GM12865 (cell line): ENCODE measurements at places on chromosomes 3 and 15.

DNA sequence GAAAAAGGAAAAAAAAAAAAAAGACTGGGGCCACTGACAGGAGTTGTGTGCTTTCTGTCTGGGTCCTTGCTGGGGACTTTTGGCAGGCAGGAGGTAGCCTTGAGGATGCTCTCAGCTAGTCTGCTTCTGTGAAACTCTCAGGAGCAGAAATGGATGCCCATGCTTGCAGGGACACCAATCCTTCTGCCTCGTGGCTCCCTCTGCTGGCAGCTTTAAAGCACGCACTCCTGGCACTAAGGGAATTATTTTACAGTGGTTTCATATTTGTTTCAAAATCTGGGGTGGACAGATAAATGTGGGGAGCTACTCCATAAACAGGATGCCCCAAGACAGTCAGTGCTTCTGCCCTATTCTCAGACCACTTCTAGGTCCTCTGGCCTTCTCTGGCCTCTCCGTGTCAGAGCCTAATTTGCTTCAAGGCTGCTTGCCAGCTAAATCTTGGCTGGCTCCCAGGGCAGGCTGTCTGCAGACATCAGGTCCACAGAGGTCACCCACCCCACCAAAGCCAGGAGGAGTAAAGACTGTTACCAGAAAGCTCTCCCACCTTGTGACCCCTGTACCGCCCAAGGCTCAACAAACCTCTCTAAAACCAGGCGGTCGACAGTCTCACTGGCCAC, 17.1 kb downstream of the TRAIP start:
- DNase-seq = peak; percentile 87

DNA sequence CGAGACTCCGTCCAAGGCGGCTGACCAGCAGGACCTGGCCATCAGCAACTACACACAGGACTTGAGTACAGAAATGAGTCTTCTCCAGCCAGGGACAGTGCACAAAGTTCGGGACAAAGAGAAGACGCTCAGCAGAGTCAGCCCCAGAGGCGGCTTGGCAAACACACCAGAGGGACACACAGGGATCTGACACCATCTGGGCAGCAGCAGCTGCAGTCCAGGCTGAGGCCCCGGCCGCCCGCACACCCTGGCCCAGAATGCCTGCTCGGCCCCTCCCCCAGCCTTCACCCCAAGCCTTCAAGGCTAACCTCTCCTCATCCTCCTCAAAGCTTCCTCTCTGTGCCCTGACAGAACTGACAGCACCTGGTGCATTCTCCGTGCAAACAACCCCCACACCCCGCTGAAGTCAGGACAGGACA, 61.1 kb downstream of the XXYLT1 start:
- no peak for DNase-seq

DNA sequence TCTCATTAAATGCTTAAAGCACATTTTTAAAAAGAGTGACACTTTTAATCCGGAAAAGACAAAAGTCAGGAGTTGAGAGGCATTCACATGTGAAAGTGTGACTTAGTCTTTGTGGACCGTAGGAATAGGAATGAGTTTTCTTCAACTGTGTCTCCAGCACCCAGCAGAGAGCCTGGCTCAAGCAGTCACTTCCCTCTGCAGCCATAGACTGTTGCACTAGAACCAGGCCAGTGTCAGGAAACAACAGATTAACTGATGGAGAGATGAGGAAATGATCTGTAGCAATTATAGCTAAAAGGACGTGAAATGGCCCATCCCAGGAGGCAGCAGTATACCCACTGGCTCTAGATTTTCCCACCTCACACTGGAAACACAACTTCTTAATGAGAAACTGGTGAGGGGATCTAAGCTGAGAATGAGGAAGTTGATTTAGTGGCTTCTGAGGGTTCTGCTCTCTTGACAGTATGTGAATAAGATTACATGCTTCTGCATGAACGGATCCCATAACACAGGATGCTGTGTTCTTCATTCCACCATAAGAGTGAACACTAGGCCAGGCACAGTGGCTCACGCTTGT, 19.8 kb downstream of the CFAP92 start:
- DNase-seq = no peak

DNA sequence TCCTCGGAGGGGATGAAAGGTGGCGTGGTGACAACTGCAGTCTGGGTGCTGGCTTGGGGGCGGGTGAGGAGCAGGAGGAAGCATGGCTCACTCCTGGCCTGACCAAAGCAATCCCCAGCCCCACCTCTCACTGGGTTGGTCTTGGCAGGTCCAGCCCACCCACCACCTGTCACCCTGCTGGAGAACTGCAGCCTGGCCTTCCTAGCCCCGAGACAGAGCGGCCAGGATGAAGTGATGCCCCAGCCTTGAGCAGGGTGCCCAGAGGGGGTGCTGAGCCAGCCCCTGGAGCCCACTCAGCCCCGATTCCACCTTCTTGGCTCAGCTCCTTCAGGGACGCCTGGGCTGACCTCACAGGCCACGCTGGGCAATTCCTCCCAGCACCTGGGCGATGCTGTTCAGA, 89.9 kb downstream of the IQSEC1 start:
- no peak for DNase-seq

- no peak for DNase-seq
Observed at GRCh38 chr3:105513886-105514285, 147.2 kb downstream of the ALCAM start.

DNA sequence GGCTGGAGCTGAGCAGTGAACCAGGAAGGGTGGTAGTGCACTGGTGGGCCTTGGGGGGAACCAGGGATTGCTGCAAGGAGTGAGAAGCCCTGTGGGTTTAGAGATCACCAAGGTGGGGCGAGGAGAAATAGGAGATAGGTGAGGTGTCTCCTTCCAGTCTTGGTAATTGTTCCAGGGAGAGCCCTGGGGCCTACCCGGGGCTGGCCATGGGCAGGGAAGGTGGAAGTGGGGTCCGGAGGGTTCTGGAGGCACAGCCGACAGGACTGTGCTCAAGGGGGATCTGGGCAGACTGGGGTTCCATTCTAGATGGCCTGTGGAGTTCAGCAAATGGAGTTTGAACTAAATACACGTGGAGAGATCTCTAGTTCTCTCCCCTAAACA, 4.5 kb downstream of the CHST13 start:
- no peak for DNase-seq

DNA sequence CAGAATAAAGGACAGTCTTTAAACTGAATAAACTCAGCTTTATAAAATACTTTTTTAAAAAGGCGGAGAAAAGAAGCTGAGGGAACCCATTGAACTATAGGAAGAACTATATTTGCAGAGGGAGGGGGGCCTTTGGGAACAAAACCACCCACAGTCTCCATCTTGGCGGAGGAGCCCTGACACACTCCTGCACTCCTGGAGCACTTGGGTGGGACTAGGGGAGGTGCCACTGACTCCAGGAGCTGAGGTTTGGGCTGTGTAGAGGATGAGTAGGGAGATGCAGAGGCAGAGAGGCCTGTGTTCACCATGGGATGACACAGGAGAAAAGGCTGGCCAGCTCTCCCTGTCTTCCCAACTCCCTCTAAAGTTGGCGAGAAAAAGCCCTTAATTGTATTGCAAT, 35.8 kb downstream of the IFT122 start:
- no peak for DNase-seq

DNA sequence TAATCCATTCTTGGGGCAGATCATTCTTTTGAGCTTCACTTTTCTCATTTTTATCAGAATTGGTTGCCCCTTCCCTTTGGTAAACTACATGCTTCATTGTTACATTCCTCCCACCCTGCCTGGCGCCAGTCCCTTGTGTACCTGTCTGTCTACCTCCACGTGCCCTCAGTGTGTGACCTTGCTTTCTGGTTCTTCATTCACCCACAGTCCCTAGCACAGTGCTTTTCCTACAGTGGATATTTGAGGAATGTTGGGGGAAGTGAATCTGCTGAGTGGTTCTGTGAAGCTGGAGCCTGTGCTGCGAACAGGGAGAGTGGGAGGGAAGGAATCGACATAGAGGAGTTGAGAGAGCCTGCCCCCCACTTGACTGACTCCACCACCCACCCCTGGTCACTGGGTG, 23.4 kb downstream of the GPD1L start:
- DNase-seq = no peak

GRCh38 chr15:64856429-64857145, 14.9 kb downstream of the PLEKHO2 start:
- no peak for DNase-seq

DNA sequence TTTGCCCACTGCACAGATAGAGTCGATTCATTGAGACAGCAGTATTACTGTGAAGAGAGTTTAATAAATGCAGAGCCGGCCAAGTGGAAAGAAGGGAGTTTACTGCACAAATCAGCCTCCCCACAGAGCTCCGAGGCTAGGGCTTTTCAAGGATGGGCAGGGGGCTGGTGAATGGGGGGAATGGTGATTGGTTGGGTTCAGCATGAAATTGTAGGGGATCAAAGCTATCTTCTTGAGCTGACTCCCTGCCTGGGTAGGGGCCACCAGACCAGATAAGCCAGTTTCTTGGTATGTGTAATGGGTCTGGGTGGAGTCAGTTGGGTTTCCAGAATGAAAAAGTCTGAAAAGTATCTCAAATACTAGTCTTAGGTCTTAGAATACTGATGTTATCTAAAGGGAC, 66.6 kb downstream of the SYNPR start:
- DNase-seq = no peak

- DNase-seq = no peak
Observed at GRCh38 chr15:73398861-73399260, 30.1 kb upstream of the HCN4 start.

- peak; percentile 76 for DNase-seq
Observed at GRCh38 chr15:88894348-88894818, 961 bp downstream of the HAPLN3 start.

- no peak for DNase-seq
Observed at GRCh38 chr15:99508311-99508645, 57.5 kb upstream of the MEF2A start.

DNA sequence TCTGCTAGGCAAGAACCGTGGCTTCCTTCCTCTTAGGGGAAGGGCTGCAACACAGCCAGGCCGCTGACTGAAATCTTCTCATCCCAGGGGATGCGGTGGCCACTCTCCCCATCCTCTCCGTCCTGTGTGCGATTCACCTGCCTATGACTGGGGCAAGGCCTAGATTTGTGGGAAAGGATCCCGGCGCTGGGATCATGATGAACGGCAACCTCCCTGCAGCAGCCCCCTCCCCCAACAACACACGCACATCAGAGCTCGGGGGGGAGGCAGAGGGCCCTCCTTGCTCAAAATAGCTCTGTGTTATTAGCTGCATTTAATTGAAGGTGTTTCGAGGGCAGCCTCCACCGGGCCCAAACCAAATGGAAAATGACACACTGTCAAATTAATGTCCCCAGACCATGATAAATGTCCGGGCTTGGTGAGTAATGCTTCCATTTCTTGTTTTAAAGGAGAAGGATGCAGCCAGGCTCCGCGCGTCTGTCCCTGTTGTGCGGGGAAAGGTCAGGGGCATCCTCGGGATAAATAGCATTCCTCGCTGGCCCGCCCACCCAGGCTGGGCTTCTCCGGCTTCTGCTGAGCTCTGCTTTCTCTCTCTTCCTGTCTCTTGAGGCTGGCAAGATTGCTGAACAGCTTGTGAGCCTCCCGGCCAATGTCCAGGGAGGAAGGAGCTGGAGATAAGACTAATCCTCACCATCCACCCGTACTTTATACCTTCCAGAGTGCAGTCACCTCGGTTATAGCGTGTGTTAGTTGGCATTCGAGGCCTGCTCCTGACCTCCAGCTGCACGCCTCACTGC, 56.4 kb upstream of the TLE3 start:
- DNase-seq = no peak

GRCh38 chr3:4495294-4496086, 2.3 kb downstream of the ITPR1 start:
- no peak for DNase-seq

- DNase-seq = no peak
Observed at GRCh38 chr15:45628136-45628535, 6.7 kb upstream of the SQOR start.

DNA sequence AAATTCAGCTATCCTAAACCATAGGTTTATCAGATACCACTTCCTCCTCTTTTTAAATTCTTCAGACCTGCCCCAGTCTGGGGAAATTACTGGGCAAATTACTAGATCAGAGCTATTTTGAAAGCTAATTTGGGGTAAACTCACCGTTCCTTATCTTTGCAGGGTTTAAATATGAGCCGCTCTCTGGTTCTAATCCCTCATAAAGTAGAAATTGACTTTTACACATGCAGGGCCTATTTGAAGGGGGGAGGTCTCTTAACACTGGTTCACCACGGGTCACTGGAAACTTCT, 11.0 kb upstream of the MEIS2 start:
- no peak for DNase-seq

- no peak for DNase-seq
Observed at GRCh38 chr3:149330609-149331331, 2.7 kb downstream of the TM4SF18 start.

GRCh38 chr3:197793247-197793646, 2.2 kb downstream of the LRCH3 start:
- peak; percentile 77 for DNase-seq
